ENCODE measurements at places on chromosomes 12 and 14.

GRCh38 chr12:5456030-5456429 is 24.1 kb downstream of the NTF3 start:
- no peak for DNase-seq

- DNase-seq: no peak
These were observed 156.5 kb upstream of the C14orf180 start for GRCh38 chr14:104422837-104423681.

- DNase-seq: no peak
These were observed 40.2 kb downstream of the HEATR5A start for GRCh38 chr14:31380106-31380505.

DNA sequence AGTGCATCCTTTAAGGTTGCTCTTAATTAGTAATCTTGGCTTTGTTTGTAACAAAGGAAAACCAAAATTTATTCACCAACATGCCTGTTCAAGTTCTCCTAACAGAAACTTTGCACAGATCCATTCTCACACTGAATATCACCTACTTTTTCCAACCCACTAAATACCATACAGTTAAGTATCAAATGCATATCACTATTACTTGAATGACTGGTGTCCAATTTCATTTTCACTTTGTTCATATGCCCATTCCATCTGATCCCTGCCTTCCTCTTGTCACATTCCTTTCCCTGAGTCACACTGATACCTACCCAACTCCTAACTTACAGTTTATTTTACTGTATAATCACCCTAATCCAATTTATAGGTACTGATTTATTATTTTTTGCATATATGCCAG is 286.4 kb downstream of the NELL2 start:
- no peak for DNase-seq

DNA sequence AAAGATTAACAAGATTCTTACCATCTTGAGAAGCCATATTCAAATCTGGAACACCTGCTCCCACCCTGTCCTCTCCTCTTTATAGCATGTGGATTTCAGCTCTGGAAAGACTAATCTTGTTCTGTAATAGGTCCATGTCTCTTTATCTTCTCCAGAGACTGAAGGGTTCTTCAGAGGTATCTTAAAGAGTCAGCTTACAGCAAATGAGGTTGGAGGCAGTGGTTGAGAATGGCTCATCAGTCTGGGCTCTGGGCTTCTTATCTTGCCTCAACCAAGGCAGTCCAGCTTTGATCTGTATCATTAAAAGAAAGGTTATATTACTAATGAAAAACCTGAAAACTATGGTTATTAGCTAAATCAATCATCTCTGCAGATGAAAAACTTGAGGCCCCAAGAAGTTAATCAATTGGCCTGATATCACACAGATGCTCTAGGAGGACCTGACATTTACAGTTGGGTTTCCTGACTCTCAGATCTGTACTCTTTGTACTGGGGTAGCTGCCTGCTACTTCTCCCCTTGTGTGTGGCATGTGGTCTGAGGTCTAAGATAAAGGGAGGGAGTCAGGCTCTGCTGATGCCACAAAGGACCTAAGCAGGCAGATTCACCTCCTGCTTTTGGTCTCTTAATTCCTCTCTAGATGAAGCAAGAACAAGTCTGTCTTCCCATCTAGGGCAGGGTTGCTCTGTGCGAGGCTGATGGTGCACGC is 1.7 kb upstream of the AKAP6 start:
- DNase-seq: no peak

DNA sequence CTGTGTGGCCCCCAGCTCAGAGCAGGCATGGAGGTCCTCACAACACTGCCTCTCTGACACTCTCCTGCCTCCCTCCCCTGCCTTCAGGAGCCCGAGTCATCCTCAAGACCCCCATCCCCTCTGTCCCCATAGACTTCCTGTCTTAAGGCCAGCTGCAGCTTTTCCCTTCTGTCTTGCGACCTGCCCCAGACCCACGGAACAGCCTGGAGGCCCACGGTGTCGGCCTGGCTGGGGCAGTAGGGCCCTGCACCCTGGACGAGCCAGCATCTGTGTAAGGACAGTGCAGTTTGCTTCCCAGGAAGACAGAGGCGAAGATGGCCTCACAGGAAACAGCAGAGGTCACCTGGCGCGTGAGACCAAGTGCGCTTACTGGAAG is 9.7 kb downstream of the TEDC1 start:
- no peak for DNase-seq

DNA sequence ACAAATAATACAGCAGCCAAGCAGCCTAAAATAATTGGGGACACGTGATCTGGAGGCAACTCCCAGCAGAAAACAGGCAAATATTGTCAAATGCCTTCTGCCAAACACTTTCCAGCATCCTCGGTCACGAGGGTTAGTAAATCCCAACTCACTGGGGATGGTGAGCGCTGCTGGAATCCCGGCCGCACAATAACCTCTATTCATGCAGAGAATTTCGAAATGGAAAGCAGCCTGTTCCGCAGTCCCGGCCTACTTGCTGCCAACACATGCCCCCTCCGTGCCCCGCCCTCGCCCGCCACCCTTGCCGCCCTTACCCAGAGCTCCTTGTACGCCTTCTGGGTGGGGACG is 62.2 kb downstream of the RFX4 start:
- DNase-seq: peak; percentile 79

All from NCI-H1048 (cell line).